ENCODE measurements at places on chromosomes 7 and 10. TPM values are rescaled to one million over a fixed set of nuclear protein-coding genes. Genes with fewer than 3 reads are reported as not detected.

- DNase-seq: no peak
Observed at GRCh38 chr7:87510411-87510875, 35.0 kb upstream of the ABCB4 start.

- no peak for DNase-seq
Observed at GRCh38 chr10:6274040-6274439, 71.3 kb downstream of the PFKFB3 start.

DNA sequence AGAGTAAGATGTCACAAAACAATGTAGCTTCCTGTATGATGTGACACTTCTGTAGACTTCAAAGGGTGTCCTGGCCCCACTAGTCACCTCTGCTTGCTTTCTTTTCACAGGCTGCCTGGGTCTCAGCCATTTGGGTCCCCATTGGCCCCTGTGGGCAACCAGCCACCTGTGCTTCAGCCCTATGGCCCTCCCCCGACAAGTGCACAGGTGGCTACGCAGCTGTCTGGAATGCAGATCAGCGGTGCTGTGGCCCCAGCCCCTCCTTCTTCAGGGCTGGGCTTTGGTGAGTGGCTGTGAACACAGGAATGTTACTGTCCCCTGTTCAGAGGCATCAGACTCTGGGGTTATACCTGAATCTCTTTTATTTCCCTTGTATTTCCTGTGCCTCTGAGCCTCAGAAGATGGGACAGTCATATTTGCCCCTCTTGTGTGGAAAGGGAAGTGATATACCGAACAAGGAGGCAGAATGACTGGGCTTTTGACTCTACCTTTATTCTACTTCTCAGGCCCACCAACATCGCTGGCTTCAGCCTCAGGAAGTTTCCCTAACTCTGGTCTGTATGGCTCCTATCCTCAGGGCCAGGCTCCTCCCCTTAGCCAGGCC is 15.4 kb downstream of the SEC24C start:
- no peak for DNase-seq

DNA sequence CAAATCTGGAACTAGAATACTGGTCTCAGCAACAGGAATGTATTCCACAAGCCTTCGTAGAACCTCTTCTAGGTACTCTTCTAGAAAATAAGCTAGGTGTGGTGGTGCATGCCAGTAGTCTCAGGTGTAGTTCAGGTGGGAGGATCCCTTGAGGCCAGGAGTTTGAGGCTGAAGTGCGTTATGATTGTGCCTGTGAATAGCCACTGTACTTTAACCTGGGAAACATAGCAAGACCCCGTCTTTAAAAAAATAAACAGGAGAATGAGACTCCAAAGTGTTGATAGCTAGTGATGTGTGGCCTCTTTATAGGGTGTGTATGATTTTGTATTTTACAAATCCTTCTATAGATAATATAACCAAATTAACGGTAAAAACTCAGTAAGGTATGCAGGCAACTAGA is 1.5 kb upstream of the ZNF775 start:
- no peak for DNase-seq

- no peak for DNase-seq
Observed at GRCh38 chr10:68784476-68784875, 42.9 kb upstream of the STOX1 start.

GRCh38 chr7:158318511-158318913 is 269.1 kb downstream of the PTPRN2 start:
- no peak for DNase-seq

GRCh38 chr7:94040254-94040653 is 36.1 kb upstream of the BET1 start:
- no peak for DNase-seq

DNA sequence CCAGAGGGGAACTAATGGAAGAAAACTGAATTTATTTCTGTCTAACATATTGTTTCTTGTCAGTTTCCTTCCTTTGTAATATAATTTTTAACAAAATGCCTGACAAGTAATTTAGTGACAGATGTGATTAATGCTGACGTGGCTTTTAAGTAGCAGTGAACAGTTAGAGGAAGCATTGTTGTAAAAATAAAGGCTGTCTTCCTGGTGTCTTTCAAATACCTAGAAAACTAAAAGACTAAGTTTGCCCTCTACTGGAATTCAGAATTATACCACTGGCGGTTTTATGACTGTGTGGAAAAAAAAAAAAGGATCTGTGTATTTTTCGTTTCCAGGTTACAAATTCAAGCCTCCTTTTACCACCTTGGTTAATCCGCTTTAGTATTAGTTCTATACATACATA is 217.1 kb upstream of the DPP6 start:
- DNase-seq: no peak

GRCh38 chr10:125087897-125088215 is 72.5 kb downstream of the CTBP2 start:
- DNase-seq: no peak

DNA sequence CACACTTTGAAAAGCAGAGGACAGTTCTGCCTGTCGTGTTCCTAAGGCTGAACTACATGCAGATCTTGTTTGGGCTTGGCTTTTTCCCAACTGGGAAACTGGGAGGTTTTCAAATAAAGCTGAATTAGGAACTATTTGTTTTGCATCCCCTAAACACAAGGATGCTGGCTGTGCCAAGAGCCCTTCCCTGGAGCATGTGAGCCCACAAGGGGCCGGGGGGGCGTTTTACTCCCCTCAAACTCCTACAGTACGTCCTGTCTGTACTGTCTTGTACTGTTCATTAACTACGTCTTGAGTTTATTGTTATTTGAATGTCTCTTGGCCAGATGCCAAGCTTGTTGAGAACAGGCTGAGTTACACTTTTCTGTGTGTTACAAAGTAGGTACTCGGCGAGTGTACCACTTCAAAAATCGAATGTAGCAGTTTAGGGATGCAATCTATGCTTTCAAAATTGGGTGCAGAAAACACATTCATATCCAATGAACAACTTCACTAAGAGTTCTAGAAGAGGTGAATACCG is 94.9 kb downstream of the GFRA1 start:
- no peak for DNase-seq

GRCh38 chr10:14486777-14487487 is 156.2 kb upstream of the FRMD4A start:
- no peak for DNase-seq

GRCh38 chr7:155991470-155991869 is 179.2 kb upstream of the SHH start:
- no peak for DNase-seq

GRCh38 chr10:121823993-121824463 is 103.8 kb downstream of the ATE1 start:
- DNase-seq: no peak

GRCh38 chr7:25460433-25460832 is 232.1 kb upstream of the NPVF start:
- DNase-seq: no peak

- no peak for DNase-seq
Observed at GRCh38 chr10:122674781-122675180, 24.9 kb downstream of the C10orf120 start.

DNA sequence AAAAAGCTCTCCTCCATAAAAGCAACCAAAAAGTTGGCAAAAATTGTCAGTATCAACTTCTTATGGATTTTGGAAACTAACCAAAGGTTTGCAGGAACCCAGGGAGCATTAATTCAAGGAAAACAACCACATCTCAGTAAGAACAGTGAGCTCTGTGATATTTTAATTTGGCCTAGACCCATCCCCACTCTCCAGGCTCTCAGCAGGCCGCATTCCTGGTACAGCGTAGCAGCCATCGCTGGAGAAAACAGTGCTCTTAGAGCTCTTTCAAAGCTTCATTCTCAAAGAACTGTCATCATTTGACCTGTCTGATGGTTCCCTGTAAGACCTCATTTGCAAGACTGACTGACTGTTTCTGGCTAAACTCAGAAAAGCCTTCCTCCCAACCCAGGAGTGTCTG is 81.9 kb downstream of the NUDCD3 start:
- no peak for DNase-seq

GRCh38 chr7:36203071-36203790 is 50.2 kb downstream of the EEPD1 start:
- DNase-seq: no peak

GRCh38 chr7:37448011-37448635 is 541 bp downstream of the ELMO1 start:
- peak; percentile 76 for DNase-seq

DNA sequence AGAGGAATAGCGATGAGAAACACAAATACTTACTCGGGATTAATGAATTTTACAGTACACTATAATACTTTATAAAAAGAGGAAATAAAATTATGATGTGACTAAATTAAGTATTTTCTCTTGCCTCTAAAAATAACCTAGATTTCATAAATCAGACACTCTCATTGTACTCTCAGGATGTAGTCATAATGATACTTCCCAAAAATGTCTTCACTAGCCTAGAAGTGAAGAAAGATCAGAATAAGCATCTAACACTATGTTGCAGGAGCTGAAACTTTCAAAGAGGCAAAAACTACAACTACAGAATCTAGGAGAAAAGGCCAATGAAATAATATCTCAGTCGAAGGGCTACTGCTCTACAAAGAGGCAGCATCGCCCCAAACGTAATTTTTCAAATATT is 49.4 kb downstream of the DNAJC1 start:
- no peak for DNase-seq

DNA sequence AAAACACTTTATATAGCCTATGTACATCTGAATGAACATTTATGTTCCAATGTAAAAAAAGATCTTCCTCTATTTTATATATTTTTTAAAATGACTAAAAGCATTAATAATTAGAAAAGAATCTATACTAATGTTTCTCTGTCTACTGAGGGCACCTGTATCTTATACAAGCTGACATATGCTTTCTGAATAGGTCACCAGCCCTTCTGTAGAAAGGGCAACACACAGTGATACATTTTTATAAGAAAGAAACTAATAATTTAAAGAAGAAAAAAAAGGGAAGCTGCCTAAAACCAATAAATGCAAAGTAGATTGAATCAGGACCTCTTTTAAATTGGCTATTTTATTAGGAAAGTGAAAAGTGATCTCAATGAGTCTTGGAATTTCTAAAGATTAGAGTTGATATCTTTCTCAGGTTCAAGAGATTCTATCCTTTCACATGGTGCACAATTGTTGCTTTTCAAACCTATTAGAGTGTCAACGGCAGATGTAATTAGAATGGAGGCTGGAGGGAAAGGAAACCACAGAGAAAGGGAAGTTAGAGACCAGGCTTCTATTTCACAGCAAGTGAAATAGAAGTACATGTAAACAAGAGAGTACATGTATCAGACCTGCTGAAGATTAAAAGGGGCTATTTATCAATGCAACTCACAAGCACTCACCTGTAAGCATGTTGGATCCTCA is 6.3 kb downstream of the MTPN start:
- no peak for DNase-seq

- no peak for DNase-seq
Observed at GRCh38 chr10:114458216-114458920, 54.1 kb upstream of the AFAP1L2 start.

DNA sequence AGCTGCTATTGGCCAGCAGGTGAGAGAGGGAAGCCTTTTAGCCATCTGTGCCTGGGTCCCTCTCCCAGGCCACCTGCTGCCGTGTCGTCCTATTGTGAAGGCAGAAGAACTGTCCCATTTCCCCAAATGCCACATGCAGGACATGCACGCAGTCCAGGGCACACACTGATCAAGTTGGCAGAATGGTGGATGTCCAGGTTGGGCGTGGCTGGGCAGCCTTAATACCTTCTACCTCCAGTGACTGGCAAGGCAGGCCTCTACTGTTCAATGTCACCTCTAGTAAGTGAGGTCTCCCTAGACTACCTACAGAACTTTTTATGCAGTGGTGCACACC is 37.6 kb downstream of the ALOX5 start:
- DNase-seq: no peak

DNA sequence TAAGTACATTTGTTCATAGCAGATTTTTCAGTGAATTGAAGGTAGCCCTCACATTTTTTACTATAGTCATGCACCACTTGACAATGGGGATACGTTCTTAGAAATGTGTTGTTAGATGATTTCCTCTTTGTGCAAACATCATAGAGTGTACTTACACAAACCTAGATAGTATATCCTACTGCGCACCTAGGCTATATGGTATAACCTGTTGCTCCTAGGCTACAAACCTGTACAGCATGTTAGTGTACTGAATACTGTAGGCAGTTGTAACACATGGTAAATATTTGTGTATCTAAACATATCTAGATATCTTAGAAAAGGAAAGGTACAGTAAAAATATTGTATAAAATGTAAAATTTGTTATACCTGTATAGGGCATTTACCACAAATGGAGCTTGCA is 41.2 kb downstream of the TAX1BP1 start:
- no peak for DNase-seq

- no peak for DNase-seq
Observed at GRCh38 chr7:138667535-138668228, 33.5 kb downstream of the SVOPL start.

- no peak for DNase-seq
Observed at GRCh38 chr7:157831143-157831905, 494.5 kb downstream of the DNAJB6 start.

DNA sequence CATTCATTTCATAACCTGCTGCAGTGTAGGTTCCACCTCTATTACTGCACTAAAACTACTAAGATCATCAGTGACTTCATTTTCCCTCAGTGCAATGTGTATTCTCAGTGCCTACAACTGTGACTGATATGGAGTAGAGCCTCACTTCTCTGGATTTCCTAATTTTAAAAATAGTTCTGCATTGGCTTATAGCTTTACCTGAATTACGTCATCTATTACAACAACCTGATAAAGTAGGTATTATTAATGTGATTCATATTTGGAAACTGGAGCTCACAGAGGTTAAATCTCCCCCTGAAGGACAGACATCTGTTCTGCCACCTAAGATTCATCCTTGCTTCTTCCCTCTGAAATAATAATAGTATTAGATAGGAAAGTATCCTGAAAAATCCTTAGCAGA is 70.9 kb upstream of the NOBOX start:
- no peak for DNase-seq

GRCh38 chr10:110007161-110007700 is 553 bp upstream of the ADD3 start:
- DNase-seq: no peak

- DNase-seq: no peak
Observed at GRCh38 chr7:8130663-8131062, 131.3 kb downstream of the ICA1 start.

- DNase-seq: no peak
Observed at GRCh38 chr10:26486990-26487850, 49.1 kb downstream of the APBB1IP start.

Gene CCAR1
- total RNA-seq: 32.0 TPM

Gene STEAP1B
- not detected for total RNA-seq

Gene IGFBP1
- total RNA-seq: not detected

Gene MPP7
- 13.1 TPM for total RNA-seq

Gene PRR15
- 0.32 TPM for total RNA-seq

Gene GBF1
- 44.0 TPM for total RNA-seq

Gene NEUROD6
- total RNA-seq: not detected

Gene ERVW-1
- not detected for total RNA-seq

Gene CNNM1
- total RNA-seq: 0.16 TPM

Gene SPDYE8
- not detected for total RNA-seq

Gene MICU1
- 49.0 TPM for total RNA-seq

Gene COA1
- total RNA-seq: 66.7 TPM

Gene CRTAC1
- 1.5 TPM for total RNA-seq

Gene SPAM1
- not detected for total RNA-seq

Gene EPO
- total RNA-seq: not detected

Gene SLC26A3
- total RNA-seq: not detected

Gene HIP1
- 18.0 TPM for total RNA-seq

Gene MMP21
- not detected for total RNA-seq

Gene GNG11
- 21.6 TPM for total RNA-seq

Gene CNNM2
- 3.0 TPM for total RNA-seq

Gene SAP25
- 0.84 TPM for total RNA-seq

Gene TAF6
- 29.3 TPM for total RNA-seq

Gene SPDYE16
- total RNA-seq: not detected

Gene CPXM2
- total RNA-seq: 4.6 TPM

Gene RSPH10B2
- not detected for total RNA-seq
